ENCODE measurements at places on chromosomes 4 and X.

DNA sequence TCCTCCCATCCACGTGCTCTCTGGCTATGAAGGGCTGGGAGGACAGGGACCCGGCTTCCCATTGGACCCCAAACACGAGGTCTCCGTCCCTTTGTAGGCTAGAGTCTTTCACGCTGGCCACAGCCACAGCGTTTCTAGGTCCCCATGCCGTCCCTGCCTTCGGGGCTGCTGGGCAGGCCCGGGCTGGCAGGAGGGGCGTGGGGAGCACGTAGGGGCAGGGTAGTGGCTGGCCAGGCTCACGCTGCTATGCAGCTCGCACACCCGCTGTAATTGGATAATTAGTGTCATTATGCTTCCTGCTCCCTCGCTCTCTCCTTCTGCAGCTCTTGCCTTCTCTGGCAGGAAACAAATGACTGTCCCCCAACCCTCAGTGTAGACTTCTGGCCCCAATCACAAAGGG lies 9.8 kb downstream of the ATP2B3 start:
- no peak for DNase-seq

DNA sequence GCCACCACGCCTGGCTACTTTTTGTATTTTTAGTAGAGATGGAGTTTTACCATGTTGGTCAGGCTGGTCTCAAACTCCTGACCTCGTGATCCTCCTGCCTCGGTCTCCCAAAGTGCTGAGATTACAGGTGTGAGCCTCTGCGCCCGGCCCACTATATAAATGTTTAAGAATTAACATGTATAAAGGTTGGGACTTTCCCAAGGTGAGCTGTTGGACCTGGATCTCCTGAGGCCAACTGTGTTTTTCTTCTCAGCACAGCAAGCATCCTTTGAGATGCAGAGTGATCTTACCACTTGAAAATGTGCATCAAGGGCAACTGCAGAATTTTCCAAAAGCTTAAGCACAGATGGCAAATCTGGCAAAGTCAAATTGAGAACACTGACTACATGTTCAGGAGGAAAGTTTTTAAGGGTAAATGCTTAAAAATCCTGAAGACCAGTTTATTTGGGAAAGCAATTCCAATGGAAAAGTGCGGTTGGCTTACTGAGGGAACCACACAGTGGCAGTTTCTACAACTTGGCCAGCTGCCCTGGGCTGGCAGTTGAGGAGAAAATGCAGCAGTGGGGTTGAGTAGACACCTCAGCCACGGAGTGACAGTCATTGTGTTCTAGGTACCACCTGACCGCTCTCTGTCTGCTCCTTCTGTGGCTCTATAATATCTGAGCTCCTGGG lies 168.9 kb downstream of the CBR4 start:
- no peak for DNase-seq

- DNase-seq = no peak
These were observed 217.5 kb downstream of the BANK1 start for GRCh38 chr4:102007959-102008425.

DNA sequence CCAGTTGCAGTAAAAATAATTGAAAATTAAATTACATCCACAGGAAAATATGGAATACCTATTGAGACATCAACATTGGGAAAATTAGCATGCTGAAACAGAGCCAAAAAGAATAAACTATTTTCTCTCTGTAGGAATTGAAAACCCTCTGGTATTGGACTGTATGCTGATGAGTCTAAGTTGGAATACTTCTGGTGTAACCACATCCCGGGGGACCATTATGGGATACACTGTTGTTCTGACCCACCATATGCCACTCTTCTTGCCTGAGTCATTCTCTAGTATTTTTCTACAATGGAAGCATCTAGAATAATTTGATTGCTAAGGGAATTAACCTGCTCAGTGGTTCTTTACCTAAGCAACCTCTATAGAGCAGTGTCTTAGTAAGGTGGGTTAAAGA lies 640.7 kb upstream of the AGA start:
- no peak for DNase-seq

GRCh38 chr4:77347351-77347966 lies 190.5 kb downstream of the CCNG2 start:
- DNase-seq = no peak

DNA sequence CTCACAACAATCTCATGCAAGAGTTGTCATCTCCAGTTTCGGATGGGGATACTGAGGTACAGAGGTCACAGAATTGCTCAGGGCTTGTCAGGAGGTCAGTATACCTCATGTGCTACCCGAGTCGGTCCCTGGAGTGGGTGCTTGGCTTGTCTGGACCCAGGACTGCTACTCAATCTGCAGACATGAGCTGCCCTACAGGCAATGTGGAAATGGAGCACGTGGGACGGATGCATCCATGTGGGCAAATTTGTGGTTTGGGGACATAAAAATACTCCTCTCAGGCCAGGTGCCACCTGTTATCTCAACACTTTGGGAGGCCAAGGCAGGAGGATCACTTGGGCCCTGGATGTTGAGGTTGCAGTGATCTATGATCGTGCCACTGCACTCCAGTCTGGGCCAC lies 15.8 kb downstream of the USP11 start:
- DNase-seq = no peak

DNA sequence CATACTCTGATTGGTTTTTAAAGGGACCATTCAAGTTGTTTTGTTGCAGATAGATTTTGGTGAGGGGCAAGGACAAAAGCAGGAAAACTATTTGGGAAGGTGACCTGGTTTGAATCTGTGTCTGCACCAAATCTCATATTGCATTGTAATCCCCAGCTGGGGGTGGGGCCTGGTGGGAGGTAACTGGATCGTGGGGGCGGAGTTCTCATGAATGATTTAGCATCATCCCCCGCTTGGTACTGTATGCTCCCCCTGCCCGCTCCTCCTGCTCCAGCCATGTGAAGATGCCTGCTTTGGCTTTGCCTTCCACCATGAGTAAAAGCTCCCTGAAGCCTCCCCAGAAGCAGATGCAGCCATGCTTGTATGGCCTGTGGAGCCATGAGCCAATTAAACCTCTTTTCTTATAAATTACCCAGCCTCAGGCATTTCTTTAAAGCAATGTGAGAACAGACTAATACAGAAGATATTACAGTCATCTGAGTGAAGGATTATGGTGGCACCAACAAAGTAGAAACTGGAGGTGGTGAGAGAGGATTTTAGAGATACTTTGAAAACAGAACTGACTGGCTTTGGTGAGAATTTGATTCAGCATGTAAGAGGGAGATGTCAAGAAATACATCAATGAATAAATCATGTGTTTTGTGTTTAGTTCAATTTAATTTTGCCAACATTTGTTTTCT lies 14.4 kb downstream of the IL21 start:
- no peak for DNase-seq

- no peak for DNase-seq
These were observed 117.8 kb downstream of the RASGEF1B start for GRCh38 chr4:81353861-81354260.

GRCh38 chr4:124386163-124386562 lies 326.4 kb downstream of the ANKRD50 start:
- DNase-seq = no peak

DNA sequence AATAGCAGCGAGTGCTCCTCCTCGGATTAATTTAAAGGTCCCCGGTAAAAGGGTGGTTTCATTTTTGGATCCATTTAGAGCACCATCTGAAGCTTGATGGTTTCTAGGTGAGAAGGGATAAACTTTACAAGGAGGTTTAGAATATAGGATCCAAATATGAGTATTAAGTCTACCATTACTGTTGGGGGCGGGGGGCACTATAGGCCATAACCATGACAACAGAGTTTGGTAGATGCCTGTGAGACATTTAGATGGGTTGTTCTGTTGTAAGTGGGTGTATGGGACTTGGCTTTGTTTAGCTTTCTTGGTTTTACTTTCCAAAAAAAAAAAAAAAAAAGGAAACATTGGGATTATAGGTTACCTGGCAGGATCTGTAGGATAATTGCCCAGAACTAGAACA lies 92.7 kb downstream of the TENT5D start:
- DNase-seq = no peak

Measured in NCI-H1930 (cell line).